Left kidney (tissue), 8 donors: ENCODE measurements at places on chromosomes 1 and 21.

GRCh38 chr21:33831962-33832659, 83.5 kb downstream of the ATP5PO start:
- DNase-seq = no peak

- no peak for DNase-seq
Measured at GRCh38 chr1:226867461-226868054, 2.9 kb upstream of the PSEN2 start.

- no peak for DNase-seq
Measured at GRCh38 chr1:182122913-182123260, 61.4 kb upstream of the ZNF648 start.

- DNase-seq = no peak
Measured at GRCh38 chr21:46219591-46220239, 8.9 kb downstream of the LSS start.

GRCh38 chr1:54046671-54047383, 6.2 kb downstream of the TMEM59 start:
- DNase-seq = no peak

DNA sequence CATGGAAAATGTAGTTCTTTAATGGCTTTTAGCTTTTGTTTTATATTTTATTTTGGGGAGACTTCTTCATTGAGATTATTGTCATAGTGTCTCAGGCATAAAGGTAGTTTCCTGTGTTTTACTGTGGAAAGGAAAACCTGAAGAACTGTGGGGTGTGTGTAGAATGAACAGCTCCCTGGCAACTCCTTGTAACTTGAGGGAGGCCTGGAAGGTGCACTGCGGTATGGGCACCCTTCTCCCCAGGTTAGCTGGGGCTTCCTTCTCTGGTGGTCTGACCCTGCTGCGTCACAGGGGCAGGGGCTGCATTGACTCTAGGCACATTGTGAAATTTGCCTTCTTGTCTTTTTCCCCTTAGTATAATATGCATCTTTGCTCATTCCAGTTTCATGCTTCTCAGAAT, 1.7 kb downstream of the ATP1B1 start:
- no peak for DNase-seq

- DNase-seq = no peak
Measured at GRCh38 chr1:154999571-155000410, 2.8 kb upstream of the ZBTB7B start.

- DNase-seq = peak; percentile 28
Measured at GRCh38 chr1:18352636-18353265, 128.0 kb upstream of the KLHDC7A start.

- no peak for DNase-seq
Measured at GRCh38 chr1:162697140-162697895, 65.1 kb downstream of the DDR2 start.

GRCh38 chr21:44259082-44259705, 2.5 kb downstream of the DNMT3L start:
- DNase-seq = no peak

DNA sequence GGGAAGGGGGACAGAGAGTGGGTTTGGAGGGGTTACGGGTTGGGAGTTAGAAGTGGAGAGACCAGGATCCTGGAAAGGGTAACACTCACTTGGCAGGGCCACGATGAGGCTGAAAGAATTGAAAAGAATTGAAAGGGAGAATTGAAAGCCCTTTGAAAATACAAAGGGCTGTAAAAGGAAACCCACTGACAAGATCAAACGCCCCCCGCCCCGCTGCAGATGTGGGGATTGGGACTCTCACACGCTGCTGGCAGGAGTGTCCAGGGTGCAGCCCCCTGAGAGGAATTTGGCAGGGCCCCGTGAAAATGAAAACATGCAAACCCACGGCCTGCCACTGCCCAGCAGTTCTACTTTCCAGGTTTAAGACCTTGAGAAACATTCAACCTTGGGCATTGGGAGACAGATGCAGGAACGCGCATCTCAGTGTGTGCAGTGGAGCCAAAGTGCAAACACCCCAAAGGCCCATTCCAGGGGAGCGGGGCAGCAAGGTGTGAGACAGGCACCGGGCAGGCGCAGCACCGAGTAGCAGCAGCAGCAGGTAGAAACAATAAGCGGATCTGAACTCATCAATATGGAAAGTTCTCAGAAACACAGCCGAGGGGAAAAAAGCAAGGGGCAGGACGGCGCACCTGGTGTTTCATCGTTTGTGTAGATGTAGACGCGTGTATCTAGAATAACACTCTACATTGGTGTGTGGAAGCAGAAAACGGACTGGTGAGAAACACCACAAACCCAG, 8.3 kb upstream of the TNFRSF1B start:
- no peak for DNase-seq

- no peak for DNase-seq
Measured at GRCh38 chr1:173889885-173890284, 21.7 kb downstream of the ZBTB37 start.

DNA sequence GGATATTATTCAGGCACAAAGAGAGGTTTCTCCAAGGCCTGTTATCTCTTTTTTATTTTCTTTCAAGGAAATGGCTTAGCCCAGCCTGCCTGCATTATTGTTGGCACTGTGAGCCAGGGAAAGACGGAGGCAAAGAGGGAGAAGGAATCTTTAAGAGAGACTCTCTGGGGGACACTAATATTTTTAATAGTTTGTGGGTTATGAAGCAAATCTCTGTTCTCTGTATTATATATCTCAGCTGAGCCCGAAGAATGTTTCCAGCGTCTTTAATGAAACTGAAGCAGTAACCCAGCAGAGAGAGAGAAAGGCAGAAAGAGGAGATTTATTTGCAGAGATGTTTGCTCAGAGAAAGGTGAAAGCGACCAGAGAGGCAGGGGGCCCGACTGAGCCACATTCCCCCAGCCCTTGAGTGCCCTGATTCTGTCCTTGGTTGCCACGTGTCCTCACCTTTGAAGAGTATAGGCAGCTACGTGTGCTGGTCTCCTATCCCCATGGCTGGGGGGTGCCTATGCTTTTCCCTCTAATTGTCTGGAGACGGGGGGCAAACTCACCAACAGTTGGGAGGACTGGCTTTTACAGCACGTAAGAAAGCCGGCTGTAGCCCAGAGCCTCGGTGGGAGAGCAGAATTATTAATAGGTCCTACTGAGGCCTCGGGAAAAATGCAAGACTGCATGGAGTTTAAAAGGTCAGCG, 166.4 kb downstream of the TRABD2B start:
- no peak for DNase-seq

GRCh38 chr1:176501599-176501998, 38.6 kb downstream of the PAPPA2 start:
- DNase-seq = no peak

DNA sequence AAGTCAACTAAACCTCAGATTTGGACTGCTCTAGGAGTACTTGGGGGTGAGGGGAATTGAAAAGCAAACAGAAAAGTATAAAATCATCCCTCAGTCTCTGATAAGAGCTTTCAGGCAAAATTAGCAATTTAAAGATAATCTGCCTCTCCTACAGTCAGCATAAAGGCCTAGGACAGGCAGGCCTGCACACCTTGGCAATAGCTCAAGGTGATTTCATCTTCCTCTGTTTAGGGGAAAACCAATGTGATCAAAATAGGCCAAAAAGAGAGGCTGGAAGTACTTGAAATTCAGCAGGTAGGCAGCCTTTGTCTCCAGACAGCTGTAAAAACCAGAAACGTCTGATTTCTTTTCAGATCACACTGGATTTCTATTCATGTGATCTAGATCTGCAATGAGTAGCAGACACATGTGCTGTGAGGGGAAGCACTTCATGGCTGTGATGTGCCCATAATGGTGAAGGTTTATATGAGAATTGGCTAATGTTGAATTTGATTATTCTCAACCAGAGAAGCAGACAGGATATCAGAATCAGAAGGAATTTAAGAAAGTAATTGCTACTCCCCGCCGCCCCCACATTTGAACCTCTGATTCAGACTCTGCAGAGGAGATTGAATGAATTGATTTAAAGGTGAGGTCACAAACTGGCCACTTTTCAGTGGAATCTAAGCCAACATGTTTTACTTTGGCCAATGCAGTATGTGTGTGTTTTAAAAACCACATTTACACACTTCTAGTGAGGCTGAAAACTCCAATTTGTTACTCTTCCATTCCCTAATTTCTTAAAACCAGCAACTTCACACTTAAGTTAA, 45.8 kb upstream of the DNASE2B start:
- DNase-seq = no peak

GRCh38 chr21:29166323-29166722, 35.9 kb downstream of the MAP3K7CL start:
- DNase-seq = no peak

DNA sequence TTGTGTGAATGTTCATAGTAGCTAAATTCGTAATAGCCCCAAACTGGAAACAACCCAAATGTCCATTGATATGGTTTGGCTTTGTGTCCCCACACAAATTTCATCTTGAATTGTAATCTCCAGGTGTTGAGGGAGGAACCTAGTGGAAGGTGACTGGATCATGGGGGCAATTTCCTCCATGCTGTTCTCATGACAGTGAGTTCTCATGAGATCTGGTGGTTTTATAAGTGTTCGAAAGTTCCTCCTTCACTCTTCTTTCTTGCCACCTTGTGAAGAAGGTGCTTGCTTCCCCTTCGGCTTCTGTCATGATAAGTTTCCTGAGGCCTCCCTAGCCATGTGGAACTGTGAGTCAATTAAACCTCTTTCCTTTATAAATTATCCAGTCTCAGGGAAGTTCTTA, 11.3 kb downstream of the UBE2G2 start:
- no peak for DNase-seq

GRCh38 chr1:154495496-154496273, 6.3 kb upstream of the TDRD10 start:
- DNase-seq = no peak

- no peak for DNase-seq
Measured at GRCh38 chr1:34316773-34317172, 140.1 kb downstream of the C1orf94 start.

DNA sequence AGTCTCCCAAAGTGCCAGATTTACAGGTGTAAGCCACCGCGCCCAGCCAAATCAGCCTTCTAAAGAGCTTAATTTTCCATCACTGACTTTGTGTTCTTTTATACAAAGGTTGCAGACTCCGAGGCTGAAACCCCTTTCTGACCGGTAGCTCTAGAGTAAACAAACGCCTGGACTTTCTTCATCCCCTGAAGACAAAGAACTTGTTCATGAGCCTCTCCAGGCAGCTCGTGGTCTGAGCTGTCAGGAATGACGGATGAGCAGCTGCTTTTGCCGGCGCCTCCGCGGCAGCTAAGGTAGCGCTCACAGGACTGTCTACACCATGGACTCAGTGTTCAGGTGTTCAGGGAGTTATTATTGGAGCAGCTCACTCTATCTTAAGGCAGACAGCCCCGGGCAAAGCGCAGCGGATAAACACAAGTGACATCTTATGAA, 128.5 kb upstream of the ERRFI1 start:
- DNase-seq = no peak

- DNase-seq = no peak
Measured at GRCh38 chr1:22332424-22332717, 119.3 kb upstream of the ZBTB40 start.

DNA sequence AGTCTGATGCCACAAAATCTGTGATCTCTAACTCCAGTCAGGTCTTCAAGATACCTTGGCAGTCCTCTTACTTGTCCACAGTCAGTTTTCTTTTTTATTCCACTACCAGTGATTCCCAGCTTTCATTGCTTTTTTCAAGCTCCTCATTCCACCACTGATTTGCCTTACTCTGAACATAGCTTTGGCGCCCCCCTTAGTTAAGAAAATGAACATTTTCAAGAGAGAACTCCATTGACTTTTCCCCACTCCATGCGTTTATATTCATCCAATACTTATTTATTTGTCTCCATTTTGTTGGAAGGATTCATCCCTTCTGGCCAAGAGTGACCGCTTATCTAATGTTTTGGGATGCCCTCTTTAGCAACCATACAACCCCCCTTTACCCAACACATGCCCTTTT, 33.9 kb upstream of the IPO9 start:
- no peak for DNase-seq

- DNase-seq = no peak
Measured at GRCh38 chr1:91793877-91794276, 92.1 kb downstream of the TGFBR3 start.

DNA sequence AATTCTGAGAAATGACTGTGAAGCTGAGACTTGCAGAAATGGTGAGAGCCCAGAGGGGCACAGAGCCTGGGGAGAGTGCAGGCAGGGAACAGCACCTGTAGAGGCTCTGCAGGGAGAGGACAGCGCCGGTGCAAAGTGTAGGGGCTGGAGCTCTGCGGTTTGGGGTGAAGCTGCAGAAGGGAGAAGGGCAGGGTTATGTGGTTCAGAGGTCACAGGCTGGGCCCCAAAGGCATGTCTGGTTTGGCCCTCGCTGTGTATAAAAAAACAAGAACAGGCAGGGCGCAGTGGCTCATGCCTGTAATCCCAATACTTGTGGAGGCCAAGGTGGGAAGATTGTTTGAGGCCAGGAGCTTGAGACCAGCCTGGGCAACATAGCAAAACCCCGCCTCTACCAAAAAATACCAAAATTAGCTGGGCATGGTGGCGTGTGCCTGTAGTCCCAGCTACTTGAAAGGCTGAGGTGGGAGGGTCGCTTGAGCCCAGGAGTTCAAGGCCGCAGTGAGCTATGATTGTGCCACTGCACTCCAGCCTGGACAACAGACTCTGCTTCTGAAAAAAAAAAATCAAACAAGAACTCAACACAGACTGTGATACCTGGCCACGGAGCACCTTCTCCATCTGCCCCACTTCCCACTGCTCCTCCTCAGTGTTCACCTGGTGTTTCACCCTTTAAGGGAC, 29.1 kb downstream of the SERINC2 start:
- DNase-seq = no peak

DNA sequence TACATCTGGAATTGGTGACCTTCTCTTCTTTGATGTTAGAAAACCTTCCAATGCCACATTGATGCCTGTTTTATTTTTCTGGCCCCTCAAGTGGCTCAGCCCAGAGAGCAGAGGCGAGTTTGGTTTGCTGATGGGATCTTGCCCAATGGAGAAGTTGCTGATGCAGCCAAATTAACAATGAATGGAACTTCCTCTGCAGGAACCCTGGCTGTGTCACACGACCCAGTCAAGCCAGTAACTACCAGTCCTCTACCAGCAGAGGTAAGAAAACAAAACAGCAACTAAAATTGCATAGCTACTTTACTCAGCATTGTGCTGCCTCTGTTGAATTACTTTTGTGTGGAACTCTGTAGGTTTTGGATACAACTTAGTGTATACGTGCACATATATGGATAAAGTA, 97.6 kb downstream of the CC2D1B start:
- DNase-seq = no peak

GRCh38 chr1:74835051-74835450, 102.1 kb downstream of the TYW3 start:
- no peak for DNase-seq

DNA sequence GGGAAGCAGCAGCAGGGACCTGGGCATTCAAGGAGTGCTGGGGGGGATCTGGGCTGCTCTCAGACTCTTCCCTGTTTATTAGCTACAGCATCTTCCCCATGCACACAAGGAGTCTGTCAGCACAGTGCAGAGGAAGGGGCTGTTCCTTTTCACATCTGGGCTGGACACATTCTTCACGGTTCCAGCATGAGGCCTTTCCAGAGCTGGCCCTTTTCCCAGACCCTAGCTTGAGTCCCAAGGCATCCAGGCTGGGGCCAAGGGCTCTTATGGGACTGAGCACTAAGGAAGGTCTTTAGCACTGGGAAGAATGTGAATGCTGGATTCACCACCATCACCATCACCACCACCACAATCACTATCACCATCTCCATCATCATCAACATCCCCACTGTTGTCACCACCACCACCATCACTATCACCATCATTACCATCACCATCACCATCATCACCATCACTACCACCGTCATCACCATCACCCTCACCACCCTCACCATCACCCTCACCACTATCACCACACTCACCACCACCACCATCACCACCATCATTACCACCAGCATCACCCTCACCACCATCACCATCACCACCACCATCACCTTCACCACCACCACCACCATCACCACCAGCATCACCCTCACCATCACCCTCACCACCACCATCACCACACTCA, 28.4 kb downstream of the PARK7 start:
- no peak for DNase-seq
